ENCODE measurements at places on chromosomes 7 and 10.

DNA sequence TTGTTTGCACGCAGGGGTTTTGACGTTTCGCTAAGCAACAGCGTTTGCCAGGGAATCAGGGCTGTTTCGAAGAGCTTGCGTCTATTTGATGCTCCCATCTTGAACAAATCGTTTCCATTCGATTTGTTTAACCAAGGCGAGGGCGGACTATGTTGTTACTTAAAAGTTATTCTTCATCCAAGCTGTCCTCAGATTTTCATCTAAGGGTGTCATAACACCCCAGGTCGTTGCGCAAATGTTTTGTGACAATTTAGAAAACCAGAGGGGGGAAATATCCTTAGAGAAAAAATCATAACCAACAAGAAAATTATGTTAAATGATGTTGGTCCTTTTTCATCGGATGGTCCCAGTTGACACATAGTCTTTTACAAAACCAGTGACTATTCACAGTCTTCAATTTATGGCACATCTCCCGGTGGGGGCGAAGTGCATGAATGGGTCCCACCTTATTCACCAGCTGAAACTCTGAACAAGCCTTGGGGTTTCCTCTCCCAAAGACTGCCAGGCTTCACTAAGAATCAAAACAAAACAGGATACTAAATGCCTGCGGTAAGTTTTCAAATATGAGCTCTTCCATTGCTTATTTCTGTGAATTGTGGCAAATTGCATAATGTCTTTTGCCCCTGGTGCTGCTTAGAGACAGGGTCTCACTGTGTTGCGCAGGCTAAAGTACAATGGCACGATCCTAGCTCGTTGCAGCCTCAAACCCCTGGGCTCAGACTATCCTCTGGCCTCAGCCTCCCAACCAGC is 109.9 kb downstream of the REEP3 start:
- no peak for DNase-seq

- no peak for DNase-seq
Measured at GRCh38 chr10:9875353-9875752, 1142.3 kb upstream of the CELF2 start.

- DNase-seq, result no peak
Measured at GRCh38 chr10:75640381-75640780, 209.0 kb downstream of the LRMDA start.

DNA sequence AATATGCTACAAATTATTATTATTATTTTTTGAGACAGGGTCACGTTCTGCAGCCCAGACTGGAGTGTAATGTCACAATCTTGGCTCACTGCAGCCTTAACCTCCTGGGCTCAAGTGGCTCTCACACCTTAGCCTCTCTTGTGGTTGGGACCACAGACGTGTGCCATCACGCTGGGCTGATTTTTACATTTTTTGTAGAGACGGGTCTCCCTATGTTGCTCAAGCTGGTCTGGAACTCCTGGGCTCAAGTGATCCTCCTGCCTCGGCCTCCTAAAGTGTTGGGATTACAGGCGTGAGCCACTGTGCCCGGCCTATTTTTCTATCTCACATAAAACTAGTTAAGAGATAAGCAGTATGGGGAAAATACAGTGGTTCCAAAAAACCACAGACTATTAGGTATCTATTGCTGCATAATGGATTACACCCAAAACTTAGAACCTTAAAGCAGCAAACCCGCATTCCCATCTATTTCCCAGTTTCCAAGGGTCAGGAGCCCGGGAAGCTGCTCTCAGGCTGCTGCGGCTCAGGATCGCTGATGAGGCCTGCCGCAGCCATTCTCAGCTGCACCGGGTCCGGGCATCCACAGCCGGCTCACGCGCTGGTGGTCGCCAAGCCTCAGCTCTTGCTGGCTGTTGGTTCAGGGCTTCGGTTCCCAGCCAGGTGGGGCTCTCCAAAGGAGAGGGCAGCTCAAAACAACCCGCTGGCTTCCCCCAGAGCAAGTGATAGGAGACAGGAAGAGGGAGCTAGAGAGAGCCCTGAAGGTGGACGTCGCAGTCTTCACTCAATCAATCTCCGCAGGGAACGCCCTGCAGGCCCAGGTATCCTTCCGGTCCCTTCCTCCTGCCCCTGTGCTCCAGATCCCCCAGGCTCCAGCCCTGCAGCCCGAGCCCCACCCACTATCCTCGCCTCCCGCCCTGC is 128.2 kb downstream of the UBE2H start:
- DNase-seq, result no peak

- DNase-seq, result no peak
Measured at GRCh38 chr7:148434181-148434757, 156.3 kb upstream of the C7orf33 start.

GRCh38 chr10:29773675-29774091 is 138.9 kb upstream of the SVIL start:
- DNase-seq, result no peak

DNA sequence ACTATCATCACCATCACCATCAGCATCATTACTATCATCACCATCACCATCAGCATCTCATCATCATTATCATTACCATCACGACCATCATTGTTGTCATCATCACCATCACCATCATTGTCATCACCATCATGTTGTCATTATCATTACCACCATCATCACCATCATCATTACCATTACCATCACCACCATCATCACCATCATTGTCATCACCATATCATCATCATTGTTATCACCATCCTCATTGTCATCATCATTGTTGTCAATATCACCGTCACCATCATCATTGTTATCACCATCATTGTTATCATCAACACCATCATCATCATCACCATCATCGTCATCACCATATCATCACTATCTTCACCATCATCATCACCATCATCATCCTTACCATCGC is 124.3 kb downstream of the PTPRN2 start:
- no peak for DNase-seq

GRCh38 chr7:129569811-129570215 is 41.7 kb upstream of the NRF1 start:
- no peak for DNase-seq

GRCh38 chr7:137354396-137354795 is 10.9 kb upstream of the PTN start:
- DNase-seq, result no peak

DNA sequence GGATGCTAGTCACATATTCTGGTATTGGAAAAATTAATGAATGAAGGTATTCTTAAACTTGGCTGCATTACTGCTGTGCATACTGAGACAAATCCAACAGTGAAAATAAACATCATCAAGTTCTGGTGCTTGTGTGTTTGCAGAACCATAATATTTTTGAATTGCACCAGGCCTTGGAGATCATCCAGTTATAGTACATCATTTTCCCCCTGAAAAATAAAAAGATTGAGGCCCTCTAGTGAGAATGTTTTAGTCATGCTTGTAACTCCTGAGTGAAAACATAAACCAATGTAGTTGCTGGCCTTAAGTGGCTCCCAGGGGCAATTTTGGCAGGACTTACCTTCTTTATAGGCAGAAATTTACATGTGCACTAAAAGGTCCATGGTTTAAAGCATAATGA is 218.8 kb upstream of the TMEM229A start:
- DNase-seq, result no peak

DNA sequence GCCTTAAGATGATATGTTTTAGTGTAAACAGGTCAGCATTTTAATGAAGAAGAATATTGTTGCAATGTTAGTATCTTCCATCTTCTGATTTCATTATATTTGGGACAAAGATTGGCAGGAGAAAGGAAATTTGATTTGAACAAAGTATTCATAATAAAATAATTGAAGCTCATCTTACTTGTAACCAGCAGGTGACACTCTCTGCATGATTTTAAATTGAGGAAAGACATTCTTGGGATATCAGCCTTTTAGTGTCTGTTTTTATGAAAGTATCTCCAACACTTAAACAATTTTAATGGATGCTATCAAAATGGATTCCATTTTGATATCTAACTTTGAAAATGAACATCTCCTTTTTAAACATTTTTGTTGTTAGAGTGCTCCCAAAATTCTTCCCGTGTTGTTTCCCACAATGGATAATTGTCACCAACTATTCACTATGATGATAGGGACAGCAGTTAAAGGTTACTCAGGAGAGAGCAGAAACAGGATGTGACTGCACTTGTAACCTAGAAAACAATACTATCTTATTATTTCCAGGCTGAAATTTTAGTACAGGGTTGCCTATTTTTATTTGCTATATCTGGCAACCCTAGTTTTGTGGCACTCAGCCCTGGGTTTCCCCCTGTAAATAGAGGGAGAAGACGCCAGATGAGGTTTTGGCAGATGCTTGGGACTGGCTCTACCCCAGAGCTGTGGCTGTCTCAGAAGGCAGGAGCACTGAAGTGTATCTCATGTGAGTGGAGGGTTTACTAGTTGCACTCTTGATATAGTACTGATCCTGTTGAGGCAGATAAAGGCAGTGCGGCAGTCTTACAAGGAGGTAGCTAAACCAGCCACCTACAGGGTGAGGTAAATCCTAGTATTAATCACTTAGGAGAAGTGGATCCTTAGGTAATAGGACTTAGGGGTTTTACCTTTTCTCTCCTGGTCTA is 31.0 kb upstream of the ABCB4 start:
- no peak for DNase-seq

- DNase-seq, result no peak
Measured at GRCh38 chr10:129328546-129328945, 138.5 kb upstream of the MGMT start.

DNA sequence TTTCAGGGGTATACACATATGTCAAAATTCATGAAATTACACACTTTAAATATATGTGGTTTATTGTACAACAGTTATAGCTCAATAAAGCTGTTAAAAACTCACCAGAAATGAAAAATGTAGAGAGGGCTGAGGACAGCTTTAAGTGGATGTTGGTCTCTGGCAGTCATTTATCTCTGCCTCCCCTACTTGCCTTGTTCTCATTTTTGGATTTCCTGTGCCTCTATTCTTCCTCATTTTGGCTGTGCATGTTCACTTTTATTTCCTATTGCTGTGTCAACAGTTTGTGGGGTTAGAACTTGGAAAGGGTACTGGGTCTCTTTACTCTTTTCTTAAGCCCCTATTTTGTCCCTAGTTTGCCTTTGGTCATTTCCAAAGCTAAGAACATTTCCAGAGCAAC is 18.6 kb upstream of the MEST start:
- DNase-seq, result no peak

DNA sequence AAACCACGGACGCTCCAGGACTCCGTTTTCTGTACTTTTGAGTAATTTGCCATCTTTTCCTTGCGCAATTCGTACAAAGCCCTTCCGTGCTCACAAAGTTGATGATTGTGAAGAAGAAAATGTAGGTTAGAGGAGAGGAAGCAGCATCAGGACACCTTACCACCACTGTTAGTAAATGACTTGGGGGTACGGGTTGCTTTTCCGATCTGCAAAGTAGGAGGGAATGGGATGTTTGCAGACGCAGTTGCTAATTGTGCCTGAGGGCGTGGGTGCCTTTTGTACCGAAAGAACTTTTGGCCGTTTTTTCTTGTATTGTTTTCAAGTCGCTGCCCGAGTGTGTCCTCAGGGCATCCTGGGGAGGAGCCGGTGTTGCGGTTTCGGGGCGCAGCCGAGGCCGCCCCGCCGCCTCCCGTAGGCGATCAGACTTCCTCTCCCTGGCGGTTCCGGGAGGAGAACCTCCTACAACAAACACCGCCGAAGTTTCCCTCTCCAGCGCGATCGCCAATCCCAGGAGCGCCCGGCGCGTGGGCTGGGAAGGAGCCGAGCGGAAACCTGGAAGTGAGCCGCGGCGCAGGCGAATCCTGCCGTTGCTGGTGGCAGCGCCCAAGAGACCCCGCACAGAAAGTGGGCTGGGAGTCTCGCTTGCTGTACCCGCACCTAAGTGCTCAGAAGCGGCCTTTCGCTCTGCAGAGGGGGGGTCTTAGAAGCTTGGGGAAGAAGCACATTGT is 1.0 kb downstream of the PRR15 start:
- DNase-seq, result no peak

DNA sequence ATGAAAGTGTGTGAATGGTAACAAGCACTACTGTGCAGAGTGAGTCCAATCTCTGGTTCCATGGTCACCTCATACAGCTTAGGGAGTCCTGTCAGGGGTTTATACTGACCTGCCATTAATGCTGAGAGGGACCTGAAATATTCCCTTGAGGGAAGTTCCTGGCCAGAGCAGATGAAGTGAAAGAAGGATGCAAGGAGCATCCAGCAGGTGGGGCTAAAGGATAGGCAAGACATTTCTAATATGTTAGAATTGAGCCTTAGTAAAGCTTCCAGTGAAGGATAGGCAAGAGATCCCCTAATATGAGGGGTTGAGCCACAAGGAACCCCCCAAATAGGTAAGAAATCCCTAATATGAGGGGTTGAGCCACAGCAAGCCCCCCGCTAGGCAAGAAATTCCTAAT is 25.5 kb upstream of the FAM221A start:
- no peak for DNase-seq

- no peak for DNase-seq
Measured at GRCh38 chr7:17133977-17134376, 164.5 kb upstream of the AHR start.

DNA sequence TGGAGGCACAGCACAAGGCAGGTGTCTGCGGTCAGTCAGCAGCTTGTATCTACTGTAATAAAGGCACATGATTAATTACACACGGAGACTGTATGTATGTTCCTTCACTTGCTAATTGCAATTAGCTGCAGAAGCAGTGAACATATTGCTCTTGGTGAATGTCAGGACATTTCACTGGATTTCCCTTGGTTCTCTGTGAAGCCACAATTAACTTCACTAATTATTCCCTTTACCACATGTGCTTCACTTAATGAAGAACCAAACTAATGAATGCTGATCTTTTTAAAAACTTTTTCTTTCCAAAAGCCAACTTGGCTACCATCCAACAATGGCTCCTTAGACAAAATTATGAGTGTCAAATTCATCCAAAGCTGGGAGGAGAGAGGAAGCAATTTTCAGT is 290.7 kb downstream of the ADRA2A start:
- no peak for DNase-seq

DNA sequence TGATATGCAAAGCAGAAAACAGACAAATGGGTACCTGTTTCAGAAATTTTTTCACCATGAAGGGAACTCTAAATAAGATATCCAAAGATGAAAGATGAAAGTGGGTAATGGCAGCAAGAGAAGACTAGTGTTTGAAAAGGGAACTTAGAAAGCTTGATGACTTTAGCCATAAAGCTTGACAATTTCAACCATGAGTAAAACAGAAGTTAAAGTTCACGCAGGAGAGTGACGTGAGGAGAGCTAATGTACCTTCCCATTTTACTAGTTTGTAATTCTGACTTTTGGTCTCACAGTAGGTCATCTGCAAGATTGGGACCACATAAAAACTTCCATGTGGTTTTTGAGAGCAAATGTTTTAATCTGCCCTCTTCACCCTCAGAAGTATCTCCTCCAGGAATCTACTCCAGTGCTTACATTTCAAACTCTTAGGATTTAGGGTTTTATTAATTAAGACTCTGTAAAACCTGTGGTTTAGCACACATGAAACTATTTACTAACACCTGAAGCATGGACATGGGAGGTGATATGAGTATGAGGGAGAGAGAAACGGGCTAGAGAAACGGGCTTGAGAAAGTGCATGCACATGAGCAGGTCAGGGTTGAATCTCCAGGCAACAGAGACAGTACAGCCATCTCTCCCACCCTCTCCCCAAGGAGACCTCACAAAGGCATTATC is 24.4 kb upstream of the GIMAP2 start:
- DNase-seq, result no peak

DNA sequence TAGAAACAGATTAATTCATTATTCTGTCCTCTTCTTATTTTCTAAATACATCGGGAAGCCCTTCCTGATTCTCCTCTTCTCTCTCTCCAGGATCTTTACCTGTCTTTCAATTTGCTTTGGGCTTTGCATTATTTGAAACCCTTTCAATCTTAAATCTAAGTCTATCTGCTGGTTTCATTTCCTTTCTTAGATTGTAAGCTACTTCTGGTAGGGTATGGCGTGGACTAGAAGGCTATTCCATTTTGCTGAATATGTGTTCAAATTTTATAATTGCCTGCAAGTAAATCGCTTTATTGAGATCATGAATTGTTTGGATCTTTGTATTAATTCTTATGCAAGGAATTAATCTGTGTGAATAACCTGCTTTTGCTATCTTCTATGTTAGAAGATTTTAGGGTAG is 11.1 kb downstream of the STAM start:
- DNase-seq, result no peak
